G401 (cell line): ENCODE measurements at places on chromosomes 12 and 14.

GRCh38 chr12:124544311-124544970 is 23.0 kb downstream of the NCOR2 start:
- no peak for DNase-seq

GRCh38 chr12:25615119-25615518 is 62.0 kb upstream of the LMNTD1 start:
- no peak for DNase-seq

- no peak for DNase-seq
These were observed 482 bp downstream of the TMEM30B start for GRCh38 chr14:61280526-61281185.

DNA sequence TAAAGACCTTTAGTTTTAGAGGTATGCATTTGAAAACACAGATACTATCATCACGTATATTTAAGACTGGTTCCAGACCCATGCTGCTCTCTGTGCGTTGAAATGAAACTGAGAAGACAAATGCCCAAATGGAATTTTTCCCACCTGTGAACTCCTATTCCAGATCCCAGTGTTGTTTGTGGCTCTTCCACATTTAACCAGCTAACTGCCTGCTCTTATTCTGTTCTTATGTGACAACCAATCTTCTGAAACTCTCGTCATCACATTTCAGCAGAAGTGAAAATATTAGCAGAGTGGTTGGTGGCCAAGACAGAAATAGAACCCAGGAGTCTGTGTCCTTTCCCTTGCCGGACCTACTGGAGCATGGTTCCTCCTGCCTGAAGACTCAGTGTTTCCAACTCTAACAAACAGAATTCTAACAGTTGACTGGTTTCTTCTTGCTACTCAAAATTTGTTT is 460.2 kb downstream of the RAD51B start:
- DNase-seq = no peak

- no peak for DNase-seq
These were observed 52.8 kb upstream of the EML1 start for GRCh38 chr14:99740411-99740810.
